ENCODE measurements at places on chromosomes 2 and 18.

DNA sequence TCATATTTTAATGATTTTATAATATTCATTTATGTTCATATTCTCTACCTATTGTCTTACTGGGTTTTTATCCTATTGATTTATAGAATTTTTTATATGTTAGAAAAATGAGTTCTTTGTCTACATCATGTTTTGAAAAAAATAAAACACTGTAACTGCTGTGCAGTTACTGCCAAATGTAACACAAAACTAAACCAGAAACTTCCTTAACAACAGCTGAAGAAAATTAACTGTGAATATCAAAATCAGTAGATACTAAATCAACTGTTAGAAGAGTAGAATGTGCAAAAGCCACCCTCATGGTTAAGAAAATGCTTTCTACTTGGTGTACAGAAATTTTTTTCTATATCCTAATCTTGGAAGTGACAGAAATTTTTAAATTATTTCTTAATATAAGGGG is 69.5 kb downstream of the PTRHD1 start:
- no peak for DNase-seq

- DNase-seq = no peak
Measured at GRCh38 chr2:8976442-8977259, 26.8 kb downstream of the MBOAT2 start.

GRCh38 chr18:10296491-10296890 is 157.9 kb upstream of the APCDD1 start:
- no peak for DNase-seq

GRCh38 chr2:144190908-144191605 is 328.9 kb downstream of the ZEB2 start:
- no peak for DNase-seq

- DNase-seq = no peak
Measured at GRCh38 chr2:12555012-12555645, 161.6 kb upstream of the TRIB2 start.

GRCh38 chr2:41568648-41569047 is 479.2 kb upstream of the PKDCC start:
- DNase-seq = no peak

- no peak for DNase-seq
Measured at GRCh38 chr2:133726973-133727372, 158.7 kb upstream of the NCKAP5 start.

GRCh38 chr2:173230181-173230580 is 124.5 kb upstream of the CDCA7 start:
- DNase-seq = no peak

GRCh38 chr2:126880324-126880723 is 18.4 kb upstream of the TEX51 start:
- DNase-seq = no peak

GRCh38 chr2:140011287-140011686 is 1231.1 kb upstream of the NXPH2 start:
- no peak for DNase-seq

- DNase-seq = no peak
Measured at GRCh38 chr2:69499966-69500365, 62.7 kb upstream of the NFU1 start.

GRCh38 chr2:190695739-190696138 is 46.9 kb downstream of the NAB1 start:
- DNase-seq = no peak

- DNase-seq = no peak
Measured at GRCh38 chr18:37341016-37341415, 224.6 kb downstream of the CELF4 start.

DNA sequence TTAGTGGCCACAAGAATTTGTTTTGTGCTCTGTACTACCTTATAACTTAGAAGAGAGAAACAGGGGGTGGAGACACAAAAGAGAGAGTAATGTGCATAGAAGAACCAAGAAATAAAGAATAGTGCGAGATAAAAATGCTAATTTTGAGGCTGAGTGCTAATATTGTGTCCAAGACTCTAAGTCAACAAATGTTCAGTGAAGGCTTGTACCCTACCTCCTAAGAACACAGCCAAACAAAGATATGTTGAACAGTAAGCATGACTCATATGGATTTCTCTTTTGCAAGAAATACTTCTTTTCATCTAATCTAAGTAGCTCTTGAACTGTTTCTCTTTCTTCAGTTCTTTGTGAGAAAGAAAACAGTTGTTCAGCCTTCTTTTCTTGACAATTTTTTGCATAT is 45.2 kb downstream of the GAREM1 start:
- no peak for DNase-seq

DNA sequence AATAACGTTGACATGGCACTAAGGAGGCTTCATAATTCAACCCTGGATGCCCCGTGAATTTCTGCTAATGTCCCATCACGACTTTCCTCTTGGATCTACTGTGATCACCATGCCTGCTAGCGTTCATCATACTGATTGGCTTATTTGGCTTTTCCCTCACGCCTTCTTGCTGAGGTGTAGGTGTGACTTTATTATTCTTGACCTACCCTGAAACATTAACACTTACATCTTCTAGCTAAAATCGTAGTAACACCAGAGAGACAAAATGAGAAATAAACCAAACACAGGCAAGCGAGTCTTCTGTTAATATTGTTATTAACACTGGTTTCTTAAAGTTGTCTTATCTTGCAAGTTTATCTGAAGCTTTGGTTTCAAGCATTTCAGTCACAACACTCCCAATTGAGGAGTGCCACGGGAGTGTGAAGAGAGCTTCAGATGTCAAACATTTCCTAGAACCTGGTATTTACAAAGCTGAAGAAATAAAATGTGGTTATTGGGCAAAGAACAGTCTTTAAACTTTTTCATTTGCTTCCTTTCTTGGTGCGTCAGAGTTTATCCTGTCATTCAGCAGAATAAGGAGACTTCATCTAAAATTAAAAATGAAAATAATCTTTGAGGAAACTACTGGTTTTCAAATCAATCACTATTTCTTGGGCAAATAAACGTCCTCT is 15.4 kb upstream of the STAT1 start:
- no peak for DNase-seq

- no peak for DNase-seq
Measured at GRCh38 chr18:37199741-37200140, 365.9 kb downstream of the CELF4 start.

DNA sequence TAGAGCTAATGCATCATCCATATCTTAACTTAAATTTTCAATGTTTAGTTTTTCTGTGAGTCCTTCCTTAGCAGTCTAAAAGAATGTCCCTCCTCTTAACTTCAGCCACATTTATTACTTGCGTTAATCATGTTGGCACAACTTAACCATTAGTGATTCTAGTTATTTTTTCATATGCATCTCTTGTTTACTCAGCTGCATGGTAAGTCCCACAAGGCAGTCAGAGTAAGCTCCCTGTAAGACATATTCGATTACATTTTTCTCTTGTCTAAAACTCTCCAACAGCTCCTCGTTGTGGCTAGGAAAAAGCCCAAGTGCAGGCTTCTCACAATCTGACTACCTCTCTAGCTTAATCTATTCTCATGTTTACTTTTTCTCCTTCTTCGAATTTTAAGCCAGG is 2045.3 kb upstream of the PIK3C3 start:
- DNase-seq = no peak

GRCh38 chr2:67938053-67938452 is 124.8 kb downstream of the C1D start:
- no peak for DNase-seq

DNA sequence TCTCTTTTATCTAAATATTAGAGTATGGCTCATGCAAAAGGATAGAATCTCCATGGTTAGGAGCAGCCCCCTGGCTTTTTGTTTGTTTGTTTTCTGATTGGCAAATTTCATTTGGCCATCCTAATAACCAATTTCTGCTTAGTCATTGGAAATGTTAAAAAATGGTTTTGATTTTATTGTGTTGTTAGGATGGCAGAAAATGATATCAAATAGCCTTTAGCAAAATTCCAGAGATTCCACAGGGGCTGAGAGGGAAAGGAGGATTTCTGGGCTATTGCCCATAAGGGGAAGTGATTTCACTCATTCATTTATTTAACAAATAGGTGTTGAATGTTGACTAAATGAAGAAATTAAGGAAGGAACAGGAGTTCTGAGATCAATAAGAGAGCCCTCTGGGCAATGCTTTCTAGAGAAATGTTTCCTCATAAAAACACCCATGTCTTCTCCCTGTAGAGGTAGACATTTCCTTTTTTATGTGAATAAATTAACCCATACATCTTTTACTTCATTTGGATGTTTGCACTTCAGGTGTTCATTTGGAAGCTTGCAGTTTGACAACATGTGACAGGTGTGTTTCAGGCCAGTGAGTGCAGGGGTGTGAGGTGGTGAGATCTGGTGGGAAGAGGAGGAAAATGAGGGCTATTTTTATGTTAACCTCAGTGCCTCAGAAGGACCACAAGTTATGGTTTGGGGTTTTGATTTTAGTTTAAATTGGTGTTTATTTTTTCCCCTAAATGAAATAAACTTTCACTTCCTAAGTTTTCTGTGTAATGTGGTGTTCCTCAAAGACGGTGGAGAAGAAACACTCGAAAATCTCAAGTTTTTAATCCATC is 61.7 kb upstream of the EPC2 start:
- DNase-seq = no peak

DNA sequence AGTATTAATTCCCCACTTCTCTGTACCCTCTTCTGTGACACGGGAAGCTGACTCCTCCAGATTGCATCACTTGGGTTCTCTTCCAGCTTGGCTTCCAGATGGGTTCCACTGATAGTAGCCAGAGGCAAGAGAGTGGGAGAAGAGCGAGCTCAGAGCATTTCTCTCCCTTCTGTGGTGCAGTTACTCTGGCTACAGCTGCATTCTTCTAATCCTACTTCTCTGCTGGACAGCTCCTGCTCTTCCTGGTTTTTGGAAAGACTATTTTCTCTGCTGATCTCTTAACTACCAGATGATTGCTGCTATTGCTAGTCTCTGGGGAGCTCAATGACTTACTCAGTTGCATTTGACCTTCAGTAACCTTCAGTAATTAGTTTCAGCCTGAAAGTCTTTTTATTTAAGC is 187.5 kb upstream of the MAP2 start:
- no peak for DNase-seq

DNA sequence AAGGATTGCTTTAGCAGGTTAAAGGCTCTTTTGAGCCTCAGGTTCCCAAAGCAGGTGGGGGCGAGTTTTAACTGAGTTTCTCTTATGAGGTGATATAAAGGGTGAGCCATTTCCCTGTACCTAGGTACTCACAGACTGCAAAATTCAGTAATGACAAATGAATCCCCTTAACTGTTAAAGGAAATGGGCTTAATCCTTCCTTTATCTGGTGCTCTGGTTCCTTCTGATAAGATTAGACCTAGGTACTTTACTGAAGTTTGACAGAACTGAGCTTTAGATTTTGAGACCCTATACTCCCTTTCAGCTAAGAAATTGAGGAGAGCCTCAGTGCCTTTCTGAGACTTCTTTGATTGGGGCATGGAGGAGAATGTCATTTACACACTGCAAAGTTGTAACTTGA is 42.6 kb downstream of the STK17B start:
- DNase-seq = no peak

DNA sequence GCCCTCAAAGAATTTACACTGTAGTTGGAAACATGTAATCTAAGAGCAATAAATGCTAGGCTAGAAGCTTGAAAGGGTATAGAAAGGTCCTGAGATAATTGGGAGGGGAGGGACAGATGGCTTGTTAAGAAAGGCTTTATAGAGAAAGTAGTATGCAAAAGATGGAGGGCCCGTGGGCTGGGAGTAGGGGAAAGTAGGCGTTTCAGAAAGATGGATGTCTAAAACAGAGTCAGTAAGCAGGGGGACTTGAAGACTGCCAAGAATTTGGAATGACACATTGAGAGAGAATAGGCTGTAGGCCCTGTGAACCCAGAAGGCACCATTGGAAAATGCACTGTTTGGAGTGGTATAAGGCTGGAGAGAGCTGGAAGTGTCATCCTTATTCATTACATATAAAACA is 822 bp downstream of the PSMG2 start:
- no peak for DNase-seq

- DNase-seq = no peak
Measured at GRCh38 chr2:24667542-24667941, 125.6 kb downstream of the PTRHD1 start.

- no peak for DNase-seq
Measured at GRCh38 chr2:216486708-216487107, 11.9 kb upstream of the RPL37A start.

GRCh38 chr2:1688161-1688560 is 56.2 kb downstream of the PXDN start:
- no peak for DNase-seq

GRCh38 chr2:36973320-36973719 is 7.0 kb upstream of the STRN start:
- no peak for DNase-seq

DNA sequence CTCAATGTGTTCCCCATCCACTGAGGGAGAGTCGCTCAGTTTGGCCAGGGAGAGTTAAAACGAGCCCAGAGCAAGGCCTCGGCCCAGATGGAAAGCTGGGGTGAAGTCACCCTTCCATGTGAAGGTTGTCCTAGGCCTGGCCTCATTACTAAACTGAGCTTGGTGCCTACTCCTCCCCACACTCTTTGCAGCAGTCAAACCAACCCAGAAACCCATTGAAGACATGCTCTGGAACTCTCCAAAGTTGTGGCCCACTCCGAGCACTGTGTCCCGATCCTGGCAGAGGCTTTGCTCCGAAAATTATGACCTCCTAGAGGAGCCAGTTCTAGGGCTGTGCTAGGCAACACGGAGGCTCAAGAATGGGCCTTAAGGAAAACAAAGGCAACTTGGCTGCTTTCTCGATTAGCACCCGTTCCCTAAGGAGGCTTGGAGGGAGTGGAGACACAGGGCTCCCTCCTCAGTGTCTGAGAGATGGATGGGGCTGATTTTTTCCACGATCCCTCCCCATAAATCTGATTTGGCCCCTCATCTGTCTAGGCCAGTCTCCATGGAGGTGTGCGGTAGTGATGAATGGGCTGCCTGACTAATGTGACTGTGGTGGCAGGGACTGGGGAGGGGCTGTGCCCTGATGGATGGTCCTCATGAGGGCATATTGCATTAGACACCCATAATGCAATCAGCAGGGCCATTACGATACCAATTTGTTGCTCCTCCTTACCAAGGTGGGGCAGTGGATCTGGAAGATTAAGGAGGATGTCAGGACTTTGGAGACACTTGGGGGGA is 11.7 kb upstream of the CYP26B1 start:
- no peak for DNase-seq

DNA sequence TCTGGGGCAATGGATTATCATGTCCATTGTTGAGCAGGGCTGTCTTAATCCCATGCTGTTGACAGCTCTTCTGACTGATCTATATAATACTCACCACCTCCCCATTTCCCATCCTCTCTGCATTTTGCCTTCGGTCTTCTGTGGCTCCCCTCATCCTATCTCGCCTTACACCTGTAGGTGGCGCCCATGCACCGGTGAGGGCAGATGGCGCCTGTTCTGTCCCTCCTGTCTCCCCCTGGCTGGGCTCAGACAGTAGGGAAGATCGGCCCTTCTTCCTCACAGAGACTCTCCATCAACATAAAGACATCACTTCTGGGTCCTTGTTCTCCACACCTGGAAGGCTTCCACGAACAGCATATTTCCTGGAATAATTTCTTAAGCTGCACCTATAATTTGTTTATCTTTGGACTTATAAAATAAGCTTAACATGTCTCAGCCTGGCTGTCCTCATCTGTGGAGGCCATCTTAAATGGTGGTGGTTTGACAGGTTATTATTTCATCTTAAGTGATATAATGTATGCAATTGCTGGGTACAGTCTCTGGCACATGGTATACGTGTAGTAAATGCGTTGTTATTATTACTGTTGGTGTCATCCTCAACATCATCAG is 10.9 kb upstream of the CDH20 start:
- DNase-seq = peak; percentile 76

All from hippocampal formation (tissue), 2 donors.